RCC 7860 (cell line): ENCODE measurements at places on chromosomes 12 and 14.

DNA sequence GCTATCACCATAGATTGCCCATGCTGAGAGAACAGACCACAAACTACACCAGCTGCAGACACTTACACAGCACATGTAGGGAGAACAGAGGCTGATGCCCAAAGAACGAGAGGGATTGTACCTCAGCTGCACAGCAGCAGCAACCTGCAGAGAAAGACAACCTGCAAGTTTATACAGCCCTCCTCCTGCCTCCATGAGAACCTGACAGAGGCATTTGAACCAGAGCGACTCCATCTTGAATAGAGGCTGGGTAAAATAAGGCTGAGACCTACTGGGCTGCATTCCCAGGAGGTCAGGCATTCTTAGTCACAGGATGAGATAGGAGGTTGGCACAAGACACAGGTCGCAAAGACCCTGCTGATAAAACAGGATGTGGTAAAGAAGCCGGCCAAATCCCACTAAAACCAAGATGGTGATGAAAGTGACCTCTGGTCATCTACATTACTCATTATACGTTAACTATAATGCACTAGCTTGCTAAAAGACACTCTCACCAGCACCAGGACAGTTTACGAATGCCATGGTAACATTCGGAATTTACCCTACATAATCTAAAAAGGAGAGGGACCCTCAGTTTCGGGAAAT lies 262.4 kb upstream of the HMGA2 start:
- DNase-seq = peak; percentile 95

- peak; percentile 72 for DNase-seq
These were observed 1.2 kb upstream of the GAPDH start for GRCh38 chr12:6532927-6533652.

DNA sequence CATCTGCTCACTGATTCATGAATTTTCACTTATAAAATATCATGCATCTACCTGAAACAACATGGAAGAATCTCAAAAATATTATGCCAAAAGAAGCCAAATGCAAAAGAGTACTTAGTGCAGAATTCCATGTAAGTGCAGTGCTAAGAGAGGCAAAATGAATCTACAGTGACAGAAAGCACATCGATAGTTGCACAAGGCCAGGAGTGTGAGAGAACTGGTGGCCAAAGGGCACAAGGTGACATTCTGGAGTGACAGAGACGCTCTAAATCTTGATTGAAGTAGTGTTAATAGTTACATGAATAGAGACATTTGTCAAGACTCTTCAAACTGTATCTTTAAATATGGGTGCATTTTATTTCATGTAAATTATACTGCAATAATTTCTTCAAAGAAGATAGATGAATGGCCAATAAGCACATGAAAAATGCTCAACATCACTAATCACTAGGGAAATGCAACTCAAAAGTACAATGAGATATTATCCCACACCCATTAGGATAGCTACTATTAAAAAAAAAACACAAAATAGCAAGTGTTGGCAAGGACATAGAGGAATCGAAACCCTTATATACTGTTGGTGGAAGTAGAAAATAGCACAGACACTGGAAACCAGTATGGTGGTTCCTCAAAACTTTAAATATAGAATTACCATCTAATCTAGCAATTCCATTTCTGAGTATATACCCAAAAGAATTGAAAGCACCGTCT lies 71.7 kb upstream of the KICS2 start:
- DNase-seq = no peak

DNA sequence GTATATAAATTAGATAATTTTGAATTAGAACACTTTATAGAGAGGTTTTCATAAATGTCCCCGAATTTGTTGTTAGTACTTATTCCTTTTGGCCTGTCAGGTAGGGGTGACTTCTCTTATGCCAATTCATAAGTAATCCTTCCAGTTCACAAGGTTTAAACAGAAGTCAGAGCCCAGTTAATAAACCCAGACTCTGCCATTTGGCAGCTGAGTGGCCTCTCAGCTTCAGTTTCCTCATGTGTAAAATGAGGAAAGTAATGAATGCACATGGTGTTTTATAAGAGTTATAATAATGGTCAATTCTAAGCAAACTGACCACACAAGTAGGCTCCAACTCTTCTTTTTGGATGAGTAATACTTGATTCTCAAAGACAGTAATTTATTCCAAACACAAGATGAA lies 10.3 kb downstream of the MTERF2 start:
- DNase-seq = no peak

GRCh38 chr12:50258167-50258551 lies 25.2 kb downstream of the LIMA1 start:
- DNase-seq = no peak

DNA sequence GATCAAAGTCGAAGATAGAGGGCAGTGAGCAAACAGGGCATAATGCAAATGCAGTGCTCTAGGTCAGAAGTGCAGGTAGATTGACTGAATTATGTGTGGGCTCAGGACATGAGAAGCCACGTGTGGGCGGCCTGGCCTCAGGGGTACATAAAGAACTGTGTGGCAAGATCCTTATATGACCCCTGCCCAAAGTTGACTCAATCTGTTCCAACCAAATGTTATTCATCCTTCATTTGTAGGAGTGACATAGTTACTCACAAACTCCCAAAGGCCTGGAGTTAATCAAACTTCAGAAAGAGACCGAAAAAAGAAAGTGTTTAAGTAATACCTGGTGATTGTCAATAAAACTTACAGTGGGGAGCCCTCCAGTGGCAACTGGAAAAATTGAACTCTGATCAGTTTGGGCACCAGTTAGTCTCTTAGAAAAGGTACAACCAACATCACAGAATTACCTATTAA lies 150.4 kb upstream of the FAR2 start:
- DNase-seq = no peak

DNA sequence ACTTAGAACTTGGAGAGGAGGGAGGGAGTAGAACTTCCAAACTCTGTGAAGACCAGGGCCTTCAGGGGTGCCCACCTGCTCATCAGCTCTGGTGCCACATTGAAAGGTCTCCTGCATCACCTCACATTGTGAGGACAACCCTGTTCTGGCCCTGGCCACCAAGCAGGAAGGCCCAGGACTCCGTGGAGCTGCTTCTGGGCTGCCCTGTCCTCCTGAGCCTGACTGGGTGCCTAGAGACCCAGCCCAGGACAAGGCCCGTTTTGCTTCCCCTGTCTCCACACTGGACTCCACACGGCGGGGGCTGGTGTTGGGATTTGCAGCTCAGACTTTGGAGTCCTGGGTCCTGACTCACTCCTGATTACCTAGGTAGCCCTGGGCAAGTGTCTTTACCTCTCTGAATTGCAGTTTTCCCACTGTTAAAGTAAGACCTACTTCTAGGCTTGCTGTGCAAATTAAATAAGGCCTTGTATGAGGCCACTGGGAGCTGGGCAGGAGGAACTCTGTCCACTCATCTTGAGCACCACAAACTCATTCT lies 12.5 kb upstream of the KRT82 start:
- DNase-seq = no peak

DNA sequence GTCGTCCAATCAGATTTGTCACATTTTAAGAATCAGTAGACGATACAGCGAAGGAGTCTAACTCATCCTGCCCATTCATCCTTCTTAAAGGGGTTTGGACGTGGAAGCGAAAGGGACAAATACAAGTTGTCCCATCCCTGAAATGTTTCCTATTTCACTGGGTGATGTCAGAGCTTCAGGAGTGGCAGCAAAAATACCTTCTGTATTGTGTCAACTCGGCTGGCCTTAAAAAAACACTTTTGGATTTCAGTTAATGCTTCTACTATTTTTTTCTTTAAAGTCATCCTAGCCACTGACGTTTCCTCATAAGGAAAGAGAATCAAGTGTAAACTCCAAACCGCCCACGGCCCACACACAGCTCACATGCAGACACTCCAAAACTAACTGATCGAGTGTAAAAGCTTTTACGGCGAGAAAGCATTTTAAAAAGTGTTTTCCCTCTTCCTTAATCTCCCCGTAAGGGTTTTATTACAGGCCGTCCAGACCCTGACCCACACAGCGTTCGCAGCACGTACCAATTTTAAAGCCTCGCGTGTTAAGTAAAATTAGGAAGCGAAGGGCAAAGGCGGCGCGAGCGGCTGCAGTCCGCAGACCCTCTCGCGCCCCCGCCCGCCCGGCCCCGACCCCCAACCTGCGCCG lies 593 bp downstream of the CFL2 start:
- peak; percentile 32 for DNase-seq

DNA sequence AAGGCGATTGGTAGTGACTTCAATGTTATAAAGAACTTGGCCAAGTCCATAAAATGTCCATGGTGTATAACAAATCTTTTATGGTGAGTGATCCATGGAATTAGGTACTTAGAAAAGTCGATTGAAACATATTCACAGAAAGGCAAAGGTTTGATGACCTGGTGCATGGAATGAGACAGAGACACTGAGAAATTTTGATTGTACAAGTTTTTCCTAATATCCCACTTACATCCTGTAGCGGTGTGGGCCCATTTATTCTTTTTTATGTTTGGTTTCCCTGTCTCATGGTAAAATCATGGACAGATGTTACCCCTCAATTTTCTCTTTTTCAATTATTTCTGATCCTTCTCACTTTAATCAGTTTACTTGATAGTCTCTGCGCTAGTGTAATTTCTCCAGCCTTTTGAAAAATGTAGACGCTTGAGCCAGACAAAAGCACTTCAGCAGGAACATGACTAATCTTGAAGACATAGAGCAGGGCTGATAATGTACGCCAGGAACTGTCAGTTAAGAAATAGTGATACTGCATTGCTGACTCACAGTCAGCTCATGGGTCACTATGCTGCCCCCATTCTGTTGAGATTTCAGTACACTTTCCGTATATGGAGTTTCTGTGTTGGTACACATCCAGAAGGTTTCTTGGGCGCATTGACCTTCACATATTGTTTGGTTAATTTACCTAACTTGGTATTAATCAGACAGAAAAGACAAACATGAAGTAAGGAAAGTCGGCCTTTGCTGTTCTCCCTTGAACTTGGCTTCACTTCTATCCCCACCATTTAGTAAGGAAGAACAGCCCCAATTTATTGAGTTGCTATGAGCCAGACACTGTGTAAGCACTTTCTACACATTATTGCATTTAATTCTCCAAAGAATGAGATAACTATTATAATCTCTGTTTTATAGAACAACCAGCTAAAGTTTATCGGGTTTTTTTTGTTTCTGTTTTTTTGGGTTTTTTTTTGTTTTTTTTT lies 841.7 kb downstream of the DIO2 start:
- DNase-seq = peak; percentile 81

DNA sequence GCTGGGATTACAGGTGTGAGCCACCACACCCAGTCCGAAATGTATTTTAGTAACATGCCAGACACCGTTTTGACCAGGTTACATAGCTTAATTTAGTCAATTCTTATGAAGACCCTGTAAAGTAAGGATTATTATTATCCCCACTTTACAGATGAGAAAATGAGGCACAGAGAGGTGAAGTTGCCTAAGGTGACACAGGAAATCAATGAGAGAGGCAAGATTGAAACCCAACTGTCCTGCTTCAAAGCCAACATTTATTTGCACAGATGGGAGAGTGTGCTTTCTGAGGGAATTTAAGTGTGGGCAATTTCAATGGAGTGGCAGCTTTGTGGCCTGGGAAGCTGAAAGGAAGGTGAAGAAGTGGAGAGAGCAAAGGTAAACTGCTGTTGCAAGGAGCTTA lies 19.1 kb upstream of the EPS8 start:
- DNase-seq = no peak

- no peak for DNase-seq
These were observed 6.7 kb upstream of the STXBP6 start for GRCh38 chr14:25056688-25057078.

GRCh38 chr14:56087671-56088471 lies 30.3 kb upstream of the PELI2 start:
- no peak for DNase-seq

DNA sequence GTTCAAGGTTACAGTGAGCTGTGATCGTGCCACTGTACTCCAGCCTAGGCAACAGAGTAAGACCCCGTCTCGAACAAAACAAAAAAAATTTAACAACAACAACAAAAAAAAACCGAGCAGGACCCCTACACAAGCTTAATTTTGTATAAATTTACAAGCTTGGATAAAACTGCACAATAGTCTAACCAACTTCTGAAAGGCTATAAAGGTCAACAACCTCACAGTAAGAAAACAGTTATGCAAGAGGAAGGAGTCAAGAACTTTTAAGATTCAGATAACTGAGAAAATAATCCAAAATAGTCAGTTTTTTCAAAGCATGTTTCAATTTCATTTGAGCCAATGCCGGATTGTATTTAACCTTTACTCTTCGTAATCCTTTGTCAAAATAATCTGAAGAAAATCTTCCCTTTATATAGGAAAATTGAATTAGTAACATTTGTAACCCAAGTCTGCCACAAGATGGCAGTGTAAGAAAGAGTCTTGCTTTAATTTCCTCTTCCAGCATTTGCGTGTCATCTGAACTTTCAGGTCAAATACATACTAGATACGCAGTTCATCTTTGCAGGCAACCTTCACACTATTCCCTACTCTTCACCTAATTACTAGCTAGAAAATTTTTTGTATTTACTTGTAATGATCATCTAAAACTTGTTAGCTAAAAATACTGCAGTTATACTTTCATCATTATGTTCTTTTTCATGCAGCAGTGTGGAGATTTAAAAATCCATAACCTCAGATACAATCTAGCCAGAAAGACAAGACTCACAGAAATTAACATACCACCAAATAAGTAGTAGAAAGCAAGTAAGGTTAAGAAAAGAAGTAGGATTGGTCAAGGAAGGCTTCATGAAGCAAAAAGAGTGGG lies 5.8 kb downstream of the CCNB1IP1 start:
- peak; percentile 43 for DNase-seq

DNA sequence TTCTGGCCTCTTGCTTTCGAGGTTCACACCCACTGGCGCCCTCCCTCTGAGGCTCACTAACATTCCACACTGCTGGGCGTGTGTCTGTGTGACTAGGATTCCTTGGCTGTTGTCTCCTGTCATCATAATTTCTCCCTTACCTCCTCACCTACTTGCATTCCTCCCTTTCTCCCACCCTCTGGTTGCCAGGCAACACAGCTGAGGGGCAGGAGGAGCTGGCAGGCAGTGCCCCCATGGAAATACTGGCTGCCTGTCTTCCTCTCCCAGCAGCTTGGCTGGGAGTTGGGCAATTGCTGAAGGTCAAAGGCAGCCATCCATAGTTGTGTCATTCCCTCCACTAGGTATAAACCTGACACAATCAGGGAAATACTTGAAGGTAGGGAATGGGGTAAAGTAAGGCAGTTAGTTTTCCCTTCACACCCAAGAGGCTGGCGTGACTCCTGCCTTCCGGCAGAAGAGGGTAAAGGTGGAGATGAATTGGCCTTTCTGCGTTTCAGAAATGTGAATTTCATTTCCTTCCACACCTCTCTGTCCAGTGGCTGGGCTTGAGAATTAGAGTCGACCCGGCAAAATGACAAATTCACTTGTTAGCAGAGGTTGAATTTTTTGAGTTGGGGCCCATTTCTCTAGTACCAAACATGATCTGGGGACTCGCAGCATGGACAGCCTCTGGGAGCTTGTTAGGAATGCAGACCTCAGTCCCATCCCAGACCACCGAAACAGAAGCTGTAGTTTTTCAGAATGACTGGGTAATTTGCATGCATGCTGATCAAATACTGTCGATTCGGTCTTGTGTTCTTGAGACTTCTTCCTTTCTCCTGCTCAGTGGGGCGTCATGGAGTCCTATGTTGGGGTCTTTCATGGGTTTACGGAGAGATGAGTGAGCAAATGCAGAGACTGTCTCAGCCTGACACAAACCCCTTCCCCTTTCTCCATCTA lies 24.3 kb upstream of the EMP1 start:
- peak; percentile 32 for DNase-seq
